ELF-1 (cell line): ENCODE measurements at places on chromosomes 16 and 17.

DNA sequence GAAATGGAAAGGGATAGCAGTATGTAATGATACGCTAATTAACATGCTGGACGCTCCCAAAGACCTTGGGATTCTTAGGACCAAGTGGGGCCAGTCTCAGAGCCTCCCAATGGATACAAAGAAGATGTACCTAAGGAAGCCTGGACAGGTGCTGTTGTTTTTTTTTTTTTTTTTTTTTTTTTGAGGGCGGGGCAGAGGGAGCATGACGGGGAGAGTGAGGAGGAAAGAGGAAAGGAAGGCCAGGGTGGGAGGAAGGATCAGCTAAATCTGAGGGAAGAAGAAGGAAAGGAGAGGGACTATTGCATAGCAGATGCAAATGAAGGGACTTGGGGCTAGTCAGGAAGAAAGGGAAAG is 2.5 kb downstream of the VAMP2 start:
- no peak for DNase-seq

DNA sequence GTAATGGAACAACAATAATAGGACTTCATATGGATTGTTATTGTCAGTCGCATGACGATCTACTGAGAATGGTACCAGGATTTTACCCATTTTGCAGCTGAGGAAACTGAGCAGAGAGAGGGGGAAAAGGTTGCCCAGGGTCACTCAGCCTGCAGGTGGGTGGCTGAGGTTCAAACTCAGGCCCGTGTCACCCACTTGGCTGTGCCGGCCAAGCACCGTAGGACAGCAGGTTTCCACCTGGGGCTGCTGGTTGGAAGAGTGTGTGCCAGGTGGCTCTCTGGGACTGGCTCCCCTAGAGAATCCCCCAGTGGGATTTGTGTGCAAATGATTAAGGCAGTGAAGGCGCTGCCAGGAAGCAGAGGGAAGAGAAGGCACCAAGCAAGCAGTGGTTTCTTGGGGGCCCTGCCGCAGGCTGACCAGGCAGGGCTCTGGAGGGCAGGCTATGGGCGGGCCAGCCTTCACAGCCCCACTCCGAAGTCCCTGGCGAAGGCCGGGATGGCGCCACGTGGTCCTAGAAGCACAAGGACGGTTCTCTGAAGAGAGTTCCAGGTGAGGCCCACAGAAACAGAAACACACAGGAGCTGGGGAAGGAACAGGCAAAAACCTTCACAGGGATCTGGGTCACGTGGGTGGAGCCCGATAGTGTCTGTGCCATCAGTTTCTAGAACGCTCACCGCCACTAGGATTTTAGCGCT is 163.5 kb downstream of the IRF8 start:
- no peak for DNase-seq

GRCh38 chr16:56743840-56744239 is 13.9 kb downstream of the NUP93 start:
- DNase-seq: peak; percentile 67

- DNase-seq: no peak
Measured at GRCh38 chr16:88208112-88208511, 174.6 kb upstream of the ZNF469 start.

DNA sequence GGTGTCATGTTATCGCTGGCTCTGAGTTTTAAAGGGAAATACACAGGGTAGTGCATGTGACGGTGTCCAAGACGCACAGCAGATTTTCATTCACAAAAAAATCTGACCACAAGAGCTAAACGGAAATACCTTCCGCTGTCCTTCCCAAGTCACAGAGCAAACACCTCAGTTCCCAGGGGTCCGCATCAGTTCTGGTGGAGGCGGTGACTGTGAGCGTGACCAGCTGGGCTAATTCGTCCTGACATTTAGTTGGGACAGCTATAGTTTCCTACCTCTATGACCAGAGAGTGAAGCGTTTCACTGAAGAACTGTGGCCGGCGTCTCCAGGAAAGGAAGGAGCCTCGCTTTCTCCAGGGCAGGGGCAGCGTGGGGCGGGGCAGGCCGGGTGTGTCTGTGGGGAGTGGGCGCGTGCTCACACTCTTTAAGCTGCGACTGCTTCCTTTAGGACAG is 10.5 kb upstream of the FASN start:
- no peak for DNase-seq

GRCh38 chr16:47016700-47017133 is 43.2 kb upstream of the DNAJA2 start:
- DNase-seq: no peak

GRCh38 chr16:11439790-11440656 is 94.8 kb downstream of the RMI2 start:
- DNase-seq: no peak

DNA sequence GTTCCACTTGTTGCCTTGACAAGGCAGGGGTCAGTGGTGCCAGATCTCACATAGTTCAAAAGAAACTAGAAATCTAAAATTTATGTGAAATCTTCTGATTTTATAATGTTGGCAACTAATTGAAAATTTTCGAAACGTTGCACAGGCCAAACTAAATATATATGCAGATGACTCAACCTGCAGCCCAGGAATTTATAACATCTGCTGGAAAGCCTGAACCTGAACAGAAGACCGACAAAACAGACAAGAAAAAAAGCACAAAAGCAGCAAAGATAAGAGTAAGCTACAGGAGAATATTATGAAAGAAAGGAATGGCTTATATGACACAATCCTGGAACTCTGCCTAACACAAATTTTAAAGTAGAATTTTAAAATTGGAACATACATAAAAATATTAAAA is 207.6 kb downstream of the CEP112 start:
- DNase-seq: no peak

GRCh38 chr17:38893607-38894006 is 23.7 kb downstream of the LASP1 start:
- no peak for DNase-seq

DNA sequence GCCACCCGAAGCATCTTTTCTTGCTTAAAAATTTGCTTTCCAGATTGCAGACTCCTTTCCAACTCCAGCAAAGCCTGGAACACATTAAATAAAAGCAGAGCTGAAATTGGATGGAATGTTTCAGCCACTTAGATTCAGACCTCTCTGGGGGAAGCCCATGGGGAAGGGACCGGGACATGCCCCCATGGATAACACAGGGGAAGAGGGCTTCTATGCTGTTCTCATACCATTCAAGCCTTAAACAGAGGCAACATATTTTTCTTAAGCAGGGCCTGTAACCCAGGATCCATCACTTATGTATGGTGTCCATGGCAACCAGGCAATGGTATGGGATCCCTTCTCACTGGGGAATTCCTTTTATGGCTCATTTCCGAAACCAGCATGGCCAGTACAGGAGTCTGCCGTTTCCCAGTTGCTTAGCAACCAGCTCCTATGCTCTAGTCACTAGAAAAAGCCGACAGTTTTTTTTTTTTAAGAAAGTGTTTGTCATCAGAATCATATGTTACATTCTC is 62.0 kb upstream of the MARCHF10 start:
- DNase-seq: peak; percentile 84

DNA sequence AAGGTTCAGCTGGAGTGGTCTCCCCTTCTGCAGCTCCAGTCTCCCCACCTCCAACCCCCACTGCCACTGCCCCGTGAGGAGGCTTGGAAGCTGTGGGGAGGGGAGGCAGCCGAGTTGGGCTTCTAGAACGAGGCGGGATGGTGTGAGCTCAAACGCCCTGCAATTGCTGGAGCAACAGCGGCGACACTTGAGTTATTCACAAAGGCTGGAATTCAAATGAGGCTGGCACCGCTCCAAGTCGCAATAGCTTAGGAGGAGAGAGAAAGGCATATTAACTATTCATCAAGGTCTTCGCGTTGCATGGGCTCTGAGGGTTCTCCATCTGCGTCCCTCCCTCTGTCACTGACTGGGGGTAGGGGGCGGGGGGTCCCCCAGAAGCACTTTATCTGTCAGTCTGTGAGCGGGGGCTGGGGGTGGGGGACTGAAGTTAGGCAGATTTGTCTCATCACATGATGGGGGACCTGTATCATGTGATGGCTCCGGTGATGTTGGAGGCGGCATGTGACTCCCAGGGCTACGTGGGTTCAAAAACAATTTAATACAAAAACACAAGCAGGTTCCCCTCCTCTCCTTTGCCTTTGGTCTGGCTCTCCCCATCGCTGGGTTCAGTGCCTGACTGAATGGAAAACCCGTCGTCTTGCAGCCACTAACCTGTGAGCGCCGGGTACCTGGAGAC is 70.5 kb downstream of the RBBP6 start:
- peak; percentile 45 for DNase-seq

- peak; percentile 6 for DNase-seq
Measured at GRCh38 chr16:7861891-7862582, 529.4 kb downstream of the RBFOX1 start.

- DNase-seq: no peak
Measured at GRCh38 chr16:74605746-74606520, 981 bp downstream of the GLG1 start.

GRCh38 chr16:68509381-68509780 is 29.7 kb upstream of the ZFP90 start:
- no peak for DNase-seq

DNA sequence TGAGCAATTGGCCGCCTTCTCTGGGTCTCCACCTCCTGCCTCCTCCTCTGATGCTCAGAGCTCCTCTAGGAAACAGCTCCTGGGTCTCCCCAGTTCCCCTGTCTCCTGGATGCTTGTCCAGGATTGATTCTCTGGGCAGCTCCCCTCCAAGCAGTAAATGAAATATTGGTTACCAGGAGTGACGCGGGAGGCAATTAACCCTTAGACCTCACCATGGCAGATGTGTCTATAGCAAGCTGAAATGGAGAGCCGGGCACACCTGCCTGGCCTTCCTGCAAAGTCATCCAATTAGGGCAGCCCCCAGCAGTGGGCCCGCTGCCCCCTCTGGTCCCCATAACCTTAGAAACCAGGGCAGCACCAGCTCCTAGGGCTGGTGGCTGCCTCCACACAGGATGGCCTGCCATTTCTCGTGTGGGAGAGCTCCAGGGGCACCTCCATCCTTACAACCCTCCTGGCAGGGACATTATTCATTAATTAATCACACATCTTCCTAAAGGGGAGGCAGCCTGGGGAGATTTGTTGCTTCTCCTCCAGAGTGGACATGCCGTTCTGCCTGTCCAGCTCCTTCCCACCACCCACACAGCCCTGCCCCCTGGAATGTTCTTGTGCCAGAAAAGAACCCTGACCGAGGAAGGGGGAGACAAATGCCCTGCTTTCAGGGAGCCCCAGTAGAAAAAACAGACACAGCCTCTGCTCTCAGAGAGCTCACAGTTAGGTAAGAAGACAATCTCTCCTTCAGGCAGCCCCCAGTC is 8.3 kb upstream of the KIF18B start:
- no peak for DNase-seq

DNA sequence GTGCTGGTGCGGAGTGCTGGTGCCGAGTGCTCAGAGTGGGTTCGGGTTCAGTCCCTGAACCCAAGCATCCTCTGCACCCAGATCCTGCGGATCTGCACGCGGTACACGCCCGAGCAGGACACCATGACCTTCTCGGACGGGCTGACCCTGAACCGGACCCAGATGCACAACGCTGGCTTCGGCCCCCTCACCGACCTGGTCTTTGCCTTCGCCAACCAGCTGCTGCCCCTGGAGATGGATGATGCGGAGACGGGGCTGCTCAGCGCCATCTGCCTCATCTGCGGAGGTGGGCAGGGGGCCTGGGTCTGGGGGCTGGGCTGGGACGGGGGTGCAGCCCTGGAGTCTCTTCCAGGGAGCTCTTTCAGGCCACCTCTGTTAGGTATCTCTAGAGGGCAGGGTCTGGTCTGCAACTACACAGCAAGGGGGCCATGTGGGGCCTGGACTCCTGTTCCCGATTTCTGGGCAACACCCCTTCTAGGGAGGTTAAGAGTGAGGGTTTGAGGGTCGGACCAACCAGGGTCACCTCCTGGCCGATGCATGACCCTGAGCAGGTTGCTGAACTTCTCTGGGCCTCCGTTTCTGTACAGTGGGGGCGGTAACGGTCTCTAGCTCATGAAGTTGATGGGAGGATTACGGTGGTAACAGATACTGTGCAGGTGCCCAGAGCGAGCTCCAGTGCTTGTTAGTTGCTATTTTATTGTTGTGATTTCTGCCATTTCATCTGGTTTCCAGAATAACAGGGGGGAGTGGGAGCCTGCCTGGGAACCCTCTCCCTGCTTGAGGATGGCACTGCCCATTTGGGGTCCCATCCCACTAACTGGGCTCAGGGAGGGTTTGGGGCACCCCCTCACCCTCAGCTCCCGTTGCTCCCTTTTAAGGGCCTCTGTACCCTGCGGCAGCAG is 10.1 kb downstream of the GJD3 start:
- DNase-seq: no peak

- no peak for DNase-seq
Measured at GRCh38 chr16:19588661-19589060, 33.2 kb downstream of the VPS35L start.

- DNase-seq: peak; percentile 71
Measured at GRCh38 chr16:66604376-66605176, at the start of gene CMTM3. CMTM3 (plus strand) TSS chr16:66604704; CDS start chr16:66604806, 102 bp downstream.

DNA sequence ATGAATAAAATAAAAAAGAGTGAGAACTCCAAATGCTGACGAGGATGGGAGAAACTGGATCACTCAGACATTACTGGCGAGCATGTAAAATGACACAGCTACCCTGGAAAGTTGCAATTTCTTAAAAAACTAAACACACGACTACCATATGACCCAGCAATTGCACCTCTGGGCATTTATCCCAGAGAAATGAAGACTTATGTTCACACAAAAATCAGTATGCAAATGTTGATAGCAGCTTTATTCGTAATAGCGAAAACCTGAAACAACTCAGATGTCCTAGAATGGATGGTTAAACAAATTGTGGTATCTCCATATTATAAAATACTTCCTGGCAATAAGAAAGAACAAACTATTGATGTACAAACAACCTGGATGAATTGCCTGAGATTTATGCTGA is 357.2 kb upstream of the ASIC2 start:
- no peak for DNase-seq

DNA sequence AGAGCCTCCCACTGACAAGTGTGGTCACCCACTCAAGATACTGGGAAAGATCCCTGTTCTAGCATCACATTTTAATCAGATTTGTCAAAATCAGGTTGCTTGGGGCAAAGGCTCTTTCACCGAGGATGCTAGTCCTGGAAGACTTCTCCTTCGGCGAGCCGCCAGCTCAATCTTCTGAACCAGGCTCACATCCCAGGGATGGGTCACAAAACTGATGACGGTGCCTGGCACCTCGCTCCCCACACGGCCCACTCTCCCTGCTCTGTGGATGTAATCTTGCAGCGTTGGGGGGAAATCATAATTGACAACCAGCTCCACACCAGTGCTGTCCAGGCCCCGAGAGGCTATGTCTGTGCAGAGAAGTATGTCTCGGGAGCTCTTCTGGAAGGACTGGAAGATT is 1.5 kb downstream of the DDX28 start:
- no peak for DNase-seq

DNA sequence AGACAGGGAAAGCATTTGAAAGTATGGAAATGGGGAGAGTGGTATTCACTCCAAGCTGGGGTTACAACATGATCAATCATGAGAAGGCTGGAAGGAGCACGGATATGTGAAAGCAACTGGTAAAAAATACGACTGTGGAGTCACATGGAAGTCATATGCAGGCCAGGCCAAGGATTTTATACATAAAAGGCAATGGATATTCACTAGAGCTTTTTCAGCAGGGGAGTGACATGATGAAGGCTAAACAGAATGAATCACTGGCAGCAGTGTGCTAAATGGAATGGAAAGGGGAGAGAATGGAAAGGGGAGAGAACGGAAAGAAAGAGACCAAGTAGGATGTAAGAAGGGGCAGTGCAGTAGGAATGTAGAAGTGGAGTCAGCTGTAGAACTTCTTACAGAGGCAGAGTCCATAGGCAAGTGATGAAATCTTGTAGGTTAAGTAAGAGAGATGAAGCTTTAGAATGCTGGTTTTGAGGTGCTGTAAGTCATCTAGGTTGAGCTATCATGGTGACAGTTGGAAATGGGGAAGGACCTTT is 13.0 kb upstream of the NETO2 start:
- no peak for DNase-seq
